ENCODE measurements at places on chromosomes 7 and 10.
A peak's percentile ranks its signal among the peaks of the same experiment; 100 is the strongest.

DNA sequence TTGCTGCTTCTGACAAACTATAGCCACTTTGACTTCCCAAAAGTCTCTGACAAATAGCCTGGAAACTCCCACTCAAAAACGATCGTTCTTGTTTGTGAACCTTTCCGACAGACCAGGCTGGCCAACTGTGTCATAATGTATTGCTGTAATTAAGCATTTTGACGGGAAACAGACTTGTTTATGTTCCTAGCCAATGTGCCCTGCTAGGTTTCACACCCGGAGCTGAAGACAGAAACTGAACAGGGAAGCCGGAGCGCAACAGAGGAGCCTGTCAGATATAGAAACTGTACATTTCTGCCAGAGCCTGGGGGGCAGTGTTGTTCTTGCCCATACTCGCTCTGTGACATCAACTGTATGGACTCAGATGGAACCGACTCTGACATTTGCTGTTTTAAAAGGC is 55.3 kb upstream of the C7orf33 start:
- no peak for DNase-seq
- H3K4me1 ChIP-seq: peaks cover 3% of the 10 kb centered on the region
- H3K27ac ChIP-seq: no peak overlapping the region

DNA sequence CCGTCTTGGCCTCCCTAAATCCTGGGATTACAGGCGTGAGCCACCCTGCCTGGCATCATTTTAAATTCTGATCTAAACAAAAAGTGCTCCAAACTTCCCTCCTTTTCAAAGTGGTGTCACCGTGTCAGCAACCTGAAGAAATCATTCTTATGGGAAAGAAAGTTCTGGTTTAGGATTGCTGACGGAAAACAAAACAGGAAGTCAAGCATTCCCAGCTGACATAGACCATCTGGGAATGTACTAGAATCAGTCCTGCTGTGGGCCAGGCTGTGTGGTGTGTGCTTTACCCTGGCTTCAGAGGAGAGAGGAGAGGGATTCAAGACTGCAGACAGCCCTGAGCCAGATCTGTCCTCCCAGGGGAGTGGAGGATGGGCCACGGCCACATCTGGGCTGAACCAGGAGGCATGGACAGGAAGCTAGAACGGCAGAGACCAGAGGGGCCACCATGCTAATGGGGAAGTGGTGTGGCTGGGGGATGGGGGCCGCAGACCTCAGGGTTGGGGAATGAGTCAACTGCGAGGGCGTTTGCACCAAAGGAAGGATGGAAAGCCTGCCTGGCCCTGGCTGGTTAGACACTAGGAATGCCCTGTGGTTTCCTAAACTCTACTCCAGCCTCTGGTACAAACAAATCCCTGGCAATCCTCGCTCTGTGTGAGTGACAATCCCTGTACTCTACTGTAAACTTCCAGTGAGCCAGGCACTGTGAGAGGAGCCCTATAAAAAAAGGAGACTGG is 16.7 kb upstream of the CLIP2 start:
- DNase-seq: peak; percentile 71
- no peaks in the 10 kb centered on the region for H3K27me3 ChIP-seq
- H3K4me3 ChIP-seq: peak overlapping the region; percentile 70

DNA sequence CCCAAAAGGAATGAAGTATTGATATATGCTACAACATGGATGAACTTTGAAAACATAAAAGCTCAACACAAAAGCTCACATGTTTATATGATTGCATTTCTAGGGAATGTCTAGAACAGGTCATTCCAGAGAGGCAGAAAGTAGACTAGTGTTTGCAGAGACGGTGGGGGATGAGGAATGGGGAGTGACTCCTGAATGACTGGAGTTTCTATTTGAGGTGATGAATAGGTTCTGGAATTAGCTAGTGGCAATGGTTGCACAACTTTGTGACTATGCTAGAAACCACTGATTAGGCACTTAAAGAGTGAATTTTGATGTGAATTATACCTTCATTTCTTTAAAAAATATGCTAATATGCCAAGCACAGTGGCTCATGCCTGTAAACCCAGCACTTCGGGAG is 6.9 kb downstream of the KPNA7 start:
- peaks cover 3% of the 10 kb centered on the region for H3K36me3 ChIP-seq
- no peak overlapping the region for H3K27ac ChIP-seq
- no peaks in the 10 kb centered on the region for H3K27me3 ChIP-seq
- no peaks in the 10 kb centered on the region for H3K4me1 ChIP-seq
- H3K4me3 ChIP-seq: no peak overlapping the region

DNA sequence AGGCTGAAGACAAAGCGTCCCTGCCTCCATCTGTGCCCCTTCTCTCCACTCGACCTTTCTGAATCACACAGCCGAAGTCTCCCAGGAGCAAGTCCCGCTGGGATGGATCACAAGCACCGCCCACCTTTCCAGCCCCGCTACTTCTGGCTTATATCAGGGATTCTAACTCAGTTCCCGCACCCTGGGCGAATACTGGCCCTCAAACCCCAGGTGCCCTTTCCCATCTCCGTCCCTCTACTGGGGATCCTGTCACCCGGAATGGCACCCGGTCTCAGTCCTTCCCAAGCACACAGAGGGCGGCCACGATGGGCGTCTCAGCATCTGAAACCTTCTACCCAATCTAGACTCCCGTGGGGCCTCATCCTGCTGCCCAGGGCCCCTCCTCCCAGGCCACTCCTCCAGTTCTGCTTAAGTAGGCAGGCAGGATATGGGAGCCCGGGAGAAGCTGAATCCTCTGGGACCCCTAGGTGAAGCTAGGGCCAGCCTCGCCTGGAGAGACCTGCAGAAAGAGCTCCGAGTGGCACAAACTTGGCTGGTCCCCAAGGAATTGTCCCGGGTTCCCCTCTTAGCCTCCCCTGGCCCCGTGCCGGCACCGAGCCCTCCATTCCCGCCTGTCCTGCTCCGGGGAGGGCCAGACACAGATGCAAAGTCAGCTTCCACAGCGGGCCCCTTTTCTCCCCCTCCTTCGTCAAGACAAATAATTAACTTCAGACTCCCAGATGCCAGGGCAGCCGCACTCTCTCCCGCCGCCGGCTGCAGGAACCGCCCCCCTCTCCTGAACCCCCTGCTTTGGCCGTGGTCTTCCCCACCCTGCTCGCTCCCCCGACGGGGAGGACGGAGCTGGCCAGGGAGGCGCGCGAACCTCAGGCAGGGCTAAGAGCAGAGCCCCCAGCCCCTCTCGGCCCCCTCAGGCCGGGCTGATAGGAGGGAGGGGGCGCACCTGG is 612 bp downstream of the KCP start:
- H3K27me3 ChIP-seq: peaks cover 19% of the 10 kb centered on the region
- H3K4me3 ChIP-seq: peak overlapping the region; percentile 19
- peaks cover 18% of the 10 kb centered on the region for H3K4me1 ChIP-seq
- no peak for DNase-seq

GRCh38 chr7:70590126-70590854 is 541.7 kb upstream of the GALNT17 start:
- H3K27me3 ChIP-seq: peaks cover 15% of the 10 kb centered on the region
- no peak overlapping the region for H3K4me3 ChIP-seq
- H3K27ac ChIP-seq: no peak overlapping the region
- peaks cover 9% of the 10 kb centered on the region for H3K4me1 ChIP-seq
- DNase-seq: no peak
- H3K36me3 ChIP-seq: peaks cover 4% of the 10 kb centered on the region
